ENCODE measurements at places on chromosomes 7 and 10. TPM values are rescaled to one million over a fixed set of nuclear protein-coding genes. Genes with fewer than 3 reads are reported as not detected.

The AIFM2 gene
- total RNA-seq = 7.8 TPM

DNA sequence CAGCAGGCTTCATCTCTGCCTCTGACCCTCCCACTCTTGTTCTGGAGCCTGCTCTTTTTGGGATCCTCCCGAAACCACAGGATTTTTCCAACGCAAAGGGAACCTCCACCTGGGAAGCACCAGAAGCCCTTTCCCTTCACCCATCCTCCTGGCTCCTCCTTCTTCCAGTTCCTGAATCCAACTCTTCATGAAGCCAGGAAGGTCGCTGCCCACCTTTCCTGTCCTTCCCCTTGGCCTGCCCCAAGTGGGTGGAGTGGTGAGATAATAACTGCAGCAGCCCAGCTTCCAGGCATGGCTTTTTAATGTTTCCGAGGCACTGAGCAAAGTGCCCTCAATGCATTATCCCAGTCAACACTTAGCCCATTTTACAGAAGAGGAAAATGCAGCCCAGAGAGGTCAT is 70.8 kb upstream of the EEPD1 start:
- no peak for DNase-seq

- no peak for DNase-seq
These were observed 72.7 kb downstream of the JMJD1C start for GRCh38 chr10:63393050-63393449.

DNA sequence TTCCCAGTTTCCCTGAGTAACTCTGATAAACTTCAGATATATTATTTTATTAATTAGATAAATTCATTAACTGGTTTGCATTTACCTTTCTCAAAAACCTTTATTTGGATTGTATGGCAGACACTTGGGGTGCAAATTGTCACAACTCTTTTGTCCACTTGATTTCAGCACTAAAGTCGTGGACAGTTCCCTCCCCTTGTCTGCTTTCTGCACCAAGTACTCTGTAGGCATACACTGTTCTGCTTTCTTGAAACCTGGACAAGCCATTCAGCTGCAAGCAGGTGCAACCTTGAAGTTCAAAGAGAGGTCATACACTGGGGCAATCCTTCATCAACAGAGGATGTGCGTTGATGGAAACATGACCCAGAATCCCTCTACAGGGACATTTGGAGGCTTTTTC is 162.9 kb downstream of the ARL5B start:
- peak; percentile 19 for DNase-seq

- DNase-seq = no peak
These were observed 11.0 kb downstream of the LCOR start for GRCh38 chr10:96842896-96843723.

DNA sequence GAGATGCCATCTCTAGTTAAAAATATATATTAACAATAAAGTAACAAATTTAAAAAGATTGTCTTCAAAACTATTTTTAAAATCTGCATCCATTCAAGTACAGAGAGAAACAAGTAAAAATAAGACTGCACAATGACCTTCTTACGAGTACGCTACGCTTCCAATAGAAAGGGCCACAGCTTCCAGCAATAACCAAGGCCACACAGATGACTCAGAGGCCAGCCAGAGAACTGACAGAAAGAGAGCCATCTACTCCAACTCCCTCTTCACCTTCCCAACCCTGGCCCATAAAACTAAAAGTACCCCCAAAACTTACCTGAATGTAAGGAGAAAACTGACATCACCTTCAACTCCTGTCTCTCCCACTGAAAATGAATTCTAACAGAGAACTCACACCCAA is 26.8 kb downstream of the PILRA start:
- no peak for DNase-seq

The CNTNAP2 gene
- not detected for total RNA-seq

All from fibroblast of villous mesenchyme (primary cell).